ENCODE measurements at places on chromosomes 2 and 18.

DNA sequence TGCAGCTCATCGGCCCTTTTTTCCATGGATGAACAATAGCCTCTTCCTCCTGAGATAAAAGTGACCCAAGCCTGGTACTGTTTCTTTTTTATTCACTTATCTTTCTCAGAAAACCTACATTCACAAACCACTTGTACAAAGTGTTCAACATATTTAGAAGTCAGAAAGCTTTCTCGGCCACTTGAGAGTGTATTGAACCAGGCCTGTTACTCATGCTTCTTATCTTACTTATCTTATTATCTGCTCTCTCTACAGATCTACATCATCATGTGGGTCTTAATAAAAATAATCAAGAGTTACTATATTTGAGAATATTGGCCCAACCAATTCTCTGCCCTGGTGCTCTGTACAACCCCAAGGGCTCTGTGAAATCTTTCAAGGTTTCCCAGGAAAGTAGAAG lies 242.1 kb downstream of the MREG start:
- DNase-seq, result no peak

GRCh38 chr18:8257851-8258434 lies 351.3 kb upstream of the RAB12 start:
- DNase-seq, result no peak

- DNase-seq, result no peak
Observed at GRCh38 chr18:35030277-35030989, 10.8 kb upstream of the MAPRE2 start.

- DNase-seq, result no peak
Observed at GRCh38 chr2:86631846-86632485, 8.3 kb upstream of the RNF103 start.

DNA sequence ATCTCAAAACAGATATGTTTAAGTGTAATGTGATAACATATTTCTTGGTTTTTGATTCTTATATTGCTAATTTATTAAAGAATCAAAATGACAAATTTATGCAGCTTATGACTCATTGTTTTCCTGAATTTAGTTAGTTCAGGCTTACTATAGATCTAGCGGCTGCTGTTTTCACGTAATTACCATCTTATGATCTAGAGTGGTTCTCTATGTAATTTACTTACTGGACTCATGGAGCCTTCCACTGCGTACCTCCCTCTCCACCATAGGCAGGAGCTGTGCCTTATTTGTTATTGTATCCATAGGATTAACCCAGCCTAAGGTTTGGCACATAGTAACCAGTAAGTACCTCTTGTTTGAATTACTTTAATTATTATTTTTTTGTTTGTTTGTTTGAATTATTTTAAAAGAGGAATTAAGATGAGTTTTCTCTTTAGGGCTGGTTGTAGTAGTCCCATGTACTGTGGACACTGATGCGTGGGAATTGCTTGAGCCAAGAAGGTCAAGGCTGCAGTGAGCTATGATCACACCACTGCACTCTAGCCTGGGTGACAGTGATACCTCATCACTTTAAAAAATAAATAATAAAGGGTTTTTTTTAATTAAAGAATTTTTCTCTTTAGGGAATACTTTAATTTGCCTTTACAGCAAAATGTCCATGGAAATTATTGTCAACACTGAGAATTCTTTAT lies 165.5 kb downstream of the PHLPP1 start:
- no peak for DNase-seq

GRCh38 chr2:10271509-10271908 lies 31.2 kb upstream of the HPCAL1 start:
- no peak for DNase-seq

DNA sequence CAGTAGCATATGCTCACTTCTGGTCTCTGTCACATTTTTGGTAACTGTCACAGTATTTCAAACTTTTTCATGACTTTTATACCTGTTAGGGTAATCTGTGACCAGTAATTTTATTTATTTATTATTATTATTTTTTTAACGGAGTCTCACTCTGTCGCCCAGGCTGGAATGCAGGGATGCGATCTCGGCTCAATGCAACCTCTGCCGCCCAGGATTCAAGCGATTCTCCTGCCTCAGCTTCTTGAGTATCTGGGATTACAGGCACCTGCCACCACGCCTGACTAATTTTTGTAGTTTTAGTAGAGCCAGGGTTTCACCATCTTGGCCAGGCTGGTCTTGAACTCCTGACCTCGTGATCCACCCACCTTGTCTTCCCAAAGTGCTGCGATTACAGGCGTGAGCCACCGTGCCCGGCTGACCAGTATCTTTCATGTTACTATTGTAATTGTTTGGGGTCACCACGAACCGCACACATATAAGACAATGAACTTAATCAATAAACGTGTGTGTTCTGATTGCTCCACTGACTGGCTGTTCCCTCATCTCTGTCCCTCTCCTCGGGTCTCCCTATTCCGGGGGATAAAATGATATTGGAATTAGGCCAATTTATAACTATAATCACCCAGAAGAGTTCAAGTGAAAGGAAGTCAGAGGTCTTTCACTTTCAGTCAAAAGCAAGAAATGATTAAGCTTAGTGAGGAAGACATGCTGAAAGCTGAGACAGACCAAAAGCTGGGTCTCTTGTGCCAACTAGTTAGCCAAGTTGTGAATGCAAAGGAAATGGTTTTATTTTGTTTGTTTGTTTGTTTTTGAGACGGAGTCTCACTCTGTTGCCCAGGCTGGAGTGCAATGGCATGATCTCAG lies 22.9 kb downstream of the TGIF1 start:
- DNase-seq, result no peak

GRCh38 chr2:47484396-47484795 lies 81.4 kb downstream of the MSH2 start:
- no peak for DNase-seq

- no peak for DNase-seq
Observed at GRCh38 chr2:181738074-181738473, 57.8 kb upstream of the NEUROD1 start.

GRCh38 chr2:100615471-100615870 lies 52.7 kb downstream of the PDCL3 start:
- no peak for DNase-seq

DNA sequence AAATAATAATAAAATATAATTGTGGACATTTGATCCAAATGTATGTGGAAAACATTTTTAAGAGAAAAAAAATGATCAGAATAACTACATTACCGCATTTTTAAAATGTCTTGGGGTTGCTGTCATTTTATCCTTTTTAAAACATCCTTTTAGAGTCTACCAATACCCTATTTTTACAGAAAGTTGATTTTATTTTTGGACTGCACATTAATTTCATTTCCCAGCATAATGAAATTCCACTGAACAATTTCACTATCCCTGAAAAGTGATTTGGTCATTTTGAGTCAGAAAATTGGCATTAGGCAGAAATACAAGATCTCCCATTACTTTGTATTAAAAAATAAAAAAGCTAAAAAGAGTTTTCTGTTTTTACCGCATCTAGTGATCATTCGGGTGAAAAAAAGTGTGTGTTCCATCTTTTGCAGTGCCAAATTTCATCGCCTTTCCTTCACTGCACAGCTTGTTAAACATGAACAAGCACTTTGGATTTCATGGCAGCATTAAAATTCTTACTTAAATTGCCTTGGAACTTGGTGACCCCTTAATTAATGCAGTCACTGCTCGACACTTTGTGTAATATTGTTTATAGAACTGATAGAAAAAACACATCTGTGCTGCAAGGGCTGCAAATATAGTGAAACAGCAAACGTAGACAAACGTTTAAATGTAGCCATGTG lies 611.7 kb downstream of the TSN start:
- no peak for DNase-seq

DNA sequence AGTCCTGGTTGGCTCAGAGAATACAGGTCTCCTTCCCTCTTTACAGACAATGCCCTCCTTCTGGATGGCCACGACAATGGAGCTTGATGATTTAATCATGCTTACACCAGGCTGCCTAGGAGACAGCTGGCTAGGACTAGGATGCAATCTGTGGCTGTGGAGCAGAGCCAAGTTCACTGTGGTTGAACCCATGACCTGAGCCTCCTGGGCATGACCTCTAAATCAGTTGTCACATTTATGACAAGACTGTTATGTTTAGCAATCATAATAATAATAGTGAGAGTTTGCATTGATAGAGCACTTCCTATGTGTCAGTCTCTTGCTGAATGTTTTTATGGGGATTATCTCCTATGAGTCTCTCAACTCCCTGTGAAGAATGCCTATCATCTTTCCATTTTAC lies 244.1 kb downstream of the ICOS start:
- DNase-seq, result peak; percentile 10

DNA sequence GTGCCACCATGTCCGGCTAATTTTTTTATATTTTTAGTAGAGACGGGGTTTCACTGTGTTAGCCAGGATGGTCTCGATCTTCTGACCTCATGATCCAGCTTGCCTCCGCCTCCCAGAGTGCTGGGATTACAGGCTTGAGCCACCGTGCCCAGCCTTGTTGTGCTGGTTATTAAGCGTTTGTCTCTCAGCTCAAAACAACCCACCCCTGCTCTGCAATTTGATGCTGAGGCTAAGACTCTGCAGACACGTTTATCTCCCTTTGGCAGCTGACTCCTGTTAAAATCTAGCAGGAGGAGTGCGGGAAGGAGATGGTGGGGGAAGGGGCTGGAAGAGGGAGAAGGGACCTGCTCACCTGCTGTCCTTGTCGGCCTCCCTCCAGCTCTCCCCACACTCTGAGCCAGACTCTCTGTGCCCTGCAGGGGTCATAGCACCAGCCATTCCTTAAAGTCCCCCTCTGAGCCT lies 29.9 kb upstream of the IMPA2 start:
- no peak for DNase-seq

DNA sequence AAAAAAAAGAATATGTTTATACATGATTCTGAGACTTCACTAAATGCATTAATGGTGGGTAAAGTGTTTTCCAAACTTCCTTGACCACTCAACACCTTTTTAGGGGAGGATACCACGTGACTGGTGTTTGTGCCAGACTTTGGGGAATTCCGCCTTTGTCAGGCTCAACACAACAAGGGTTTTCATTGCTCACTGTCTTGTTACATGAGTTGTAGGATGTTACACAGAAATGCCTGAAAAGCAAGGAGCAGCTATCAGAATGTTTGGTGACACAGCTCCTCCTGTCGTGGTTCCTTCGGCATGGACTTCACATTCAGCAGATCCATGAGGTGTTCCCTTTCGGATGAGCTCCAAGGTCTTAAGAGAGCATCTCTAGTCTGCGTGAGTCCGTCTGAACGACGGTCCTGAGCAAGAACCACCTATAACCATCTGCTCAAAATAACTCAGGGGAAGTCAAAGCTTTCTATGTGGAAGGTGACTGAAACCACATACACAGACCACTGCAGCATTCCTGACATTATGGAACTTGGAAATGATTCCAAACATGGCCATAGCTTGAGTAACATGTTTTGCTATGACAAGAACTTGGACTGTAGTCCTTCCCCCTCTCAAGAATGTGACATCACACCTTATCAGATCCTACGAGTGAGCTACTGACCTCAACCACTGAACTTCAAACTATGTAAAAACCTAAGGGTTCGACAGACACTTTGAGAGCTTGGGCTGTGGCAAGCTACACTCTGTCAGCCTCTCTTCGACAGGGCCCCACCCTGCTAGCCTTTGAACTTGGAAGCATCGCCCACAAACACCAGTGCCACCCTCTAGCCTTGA lies 57.5 kb downstream of the MCFD2 start:
- DNase-seq, result no peak

DNA sequence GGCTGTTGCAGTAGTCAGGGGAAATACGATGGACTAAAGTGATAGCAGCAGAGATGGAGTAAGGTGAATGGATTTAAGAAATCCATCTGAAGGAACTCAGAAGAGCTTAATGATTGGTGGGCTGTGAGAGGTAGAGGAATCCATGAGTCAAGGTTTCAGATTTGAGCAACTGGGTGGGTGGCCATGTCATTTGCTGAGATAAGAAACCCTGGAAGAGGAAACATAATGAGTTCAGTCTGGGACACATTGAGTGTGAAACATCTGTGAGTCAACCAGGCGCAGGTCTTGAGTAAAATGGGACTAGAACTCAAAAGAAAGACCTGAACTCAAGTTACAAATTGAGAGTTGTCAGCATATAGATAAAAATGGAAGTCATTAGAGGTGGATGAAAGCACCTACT lies 19.7 kb upstream of the ASNSD1 start:
- DNase-seq, result no peak

- no peak for DNase-seq
Observed at GRCh38 chr2:72934683-72935610, 17.6 kb downstream of the EMX1 start.

DNA sequence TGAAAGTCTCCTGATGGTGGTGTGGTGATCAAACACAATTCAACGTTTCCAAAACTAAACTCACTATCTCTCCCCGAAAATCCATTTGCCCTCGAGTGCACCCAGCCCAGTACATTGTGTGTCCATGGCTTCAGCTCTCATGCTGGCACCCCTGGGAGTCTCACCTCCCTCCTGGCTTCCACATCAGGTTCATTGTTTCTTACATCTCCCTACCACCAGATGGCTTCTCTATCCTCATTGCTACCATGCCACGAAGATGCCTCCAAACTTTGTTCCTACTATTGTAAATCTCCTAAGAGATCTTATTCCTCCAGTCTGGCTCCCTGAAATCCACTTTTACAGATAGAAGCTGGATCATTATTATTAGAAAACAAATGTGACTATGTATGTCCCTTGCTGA lies 197.0 kb downstream of the MYT1L start:
- DNase-seq, result no peak

DNA sequence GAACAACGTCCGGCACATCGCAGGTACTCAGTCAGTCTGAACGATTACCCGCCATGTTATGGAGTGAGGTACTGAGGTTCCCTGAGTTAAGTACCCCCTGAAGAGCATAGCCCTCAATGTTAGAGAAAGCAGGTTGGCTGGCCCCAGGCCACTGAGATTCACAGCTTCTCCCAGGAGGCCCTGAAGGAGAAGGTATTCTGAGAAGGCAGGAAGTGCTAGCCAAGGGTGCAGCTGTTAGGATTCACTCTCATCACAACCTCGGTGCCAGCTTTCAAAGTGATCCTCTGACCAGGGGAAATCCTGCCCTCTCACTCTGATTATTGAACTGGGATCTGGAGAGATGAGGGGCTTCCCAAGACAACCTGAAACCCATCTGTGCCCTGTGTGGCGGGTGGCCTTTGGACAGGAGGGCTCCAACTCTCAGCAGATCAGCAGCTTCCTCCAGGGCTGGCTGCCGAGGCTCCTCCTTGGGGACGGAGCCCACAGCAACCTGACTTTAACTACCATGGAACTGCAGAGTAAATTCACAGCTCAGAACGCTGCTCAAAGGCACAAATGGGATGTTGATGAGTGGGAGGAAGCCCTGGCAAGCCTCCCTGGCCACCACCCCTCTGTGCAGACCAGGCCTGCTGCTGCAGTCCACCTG lies 7.8 kb downstream of the EHD3 start:
- DNase-seq, result no peak

All from NCI-H1092 (cell line).